ENCODE measurements at places on chromosomes 11 and 22.

- no peaks in the 10 kb centered on the region for H3K36me3 ChIP-seq
- no peaks in the 10 kb centered on the region for H3K27me3 ChIP-seq
- no peak for DNase-seq
- H3K4me1 ChIP-seq = no peaks in the 10 kb centered on the region
- no peak overlapping the region for H3K27ac ChIP-seq
Measured at GRCh38 chr11:38446336-38446735, 1848.3 kb upstream of the RAG2 start.

DNA sequence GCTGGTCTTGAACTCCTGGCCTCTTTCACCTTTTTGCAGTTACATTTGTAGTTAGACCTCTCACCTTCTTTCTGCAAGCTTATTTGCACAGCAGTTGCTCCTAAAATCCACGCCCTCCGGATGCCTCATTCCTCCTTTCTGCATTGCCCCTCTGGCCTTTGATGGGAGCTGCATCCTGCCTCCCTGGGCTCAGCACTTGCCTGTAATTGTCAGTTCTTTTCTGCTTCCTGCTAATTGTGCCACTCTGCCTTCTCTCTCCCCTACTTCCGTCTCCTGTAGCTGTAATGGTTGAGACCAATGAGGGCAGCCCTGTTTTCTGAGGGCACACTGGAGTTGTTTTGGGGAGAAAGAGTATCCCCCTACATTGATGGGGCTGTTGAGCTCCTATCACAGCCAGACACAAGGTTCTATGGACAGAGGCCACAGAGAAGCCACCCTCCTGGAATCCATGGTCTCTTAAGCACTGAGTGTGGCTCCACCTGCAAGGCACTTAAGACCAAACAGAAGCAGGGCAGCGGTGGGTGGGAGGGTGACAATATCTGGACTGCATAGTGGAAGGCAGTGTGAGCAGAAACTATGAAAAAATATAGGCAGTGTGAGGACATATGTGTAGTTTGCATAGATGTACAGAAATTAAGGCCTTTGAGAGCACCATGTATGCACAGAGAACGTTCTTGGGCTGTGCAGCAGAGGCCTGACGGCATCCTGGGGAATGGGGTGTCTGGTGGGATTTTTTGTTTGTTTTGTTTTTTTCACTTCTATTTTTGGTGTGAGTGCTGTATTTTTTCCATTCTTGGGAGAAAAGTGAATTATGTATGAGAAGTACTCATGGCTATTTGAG lies 30.5 kb downstream of the YDJC start:
- DNase-seq = no peak
- H3K4me1 ChIP-seq = peaks cover 23% of the 10 kb centered on the region
- peaks cover 3% of the 10 kb centered on the region for H3K36me3 ChIP-seq
- H3K27ac ChIP-seq = no peak overlapping the region
- no peaks in the 10 kb centered on the region for H3K27me3 ChIP-seq
- no peak overlapping the region for H3K4me3 ChIP-seq

- peaks cover 5% of the 10 kb centered on the region for H3K4me1 ChIP-seq
- no peak for DNase-seq
- no peak overlapping the region for H3K4me3 ChIP-seq
- H3K36me3 ChIP-seq = no peaks in the 10 kb centered on the region
- no peaks in the 10 kb centered on the region for H3K27me3 ChIP-seq
- no peak overlapping the region for H3K27ac ChIP-seq
Measured at GRCh38 chr11:68321293-68322051, 9.1 kb downstream of the LRP5 start.

DNA sequence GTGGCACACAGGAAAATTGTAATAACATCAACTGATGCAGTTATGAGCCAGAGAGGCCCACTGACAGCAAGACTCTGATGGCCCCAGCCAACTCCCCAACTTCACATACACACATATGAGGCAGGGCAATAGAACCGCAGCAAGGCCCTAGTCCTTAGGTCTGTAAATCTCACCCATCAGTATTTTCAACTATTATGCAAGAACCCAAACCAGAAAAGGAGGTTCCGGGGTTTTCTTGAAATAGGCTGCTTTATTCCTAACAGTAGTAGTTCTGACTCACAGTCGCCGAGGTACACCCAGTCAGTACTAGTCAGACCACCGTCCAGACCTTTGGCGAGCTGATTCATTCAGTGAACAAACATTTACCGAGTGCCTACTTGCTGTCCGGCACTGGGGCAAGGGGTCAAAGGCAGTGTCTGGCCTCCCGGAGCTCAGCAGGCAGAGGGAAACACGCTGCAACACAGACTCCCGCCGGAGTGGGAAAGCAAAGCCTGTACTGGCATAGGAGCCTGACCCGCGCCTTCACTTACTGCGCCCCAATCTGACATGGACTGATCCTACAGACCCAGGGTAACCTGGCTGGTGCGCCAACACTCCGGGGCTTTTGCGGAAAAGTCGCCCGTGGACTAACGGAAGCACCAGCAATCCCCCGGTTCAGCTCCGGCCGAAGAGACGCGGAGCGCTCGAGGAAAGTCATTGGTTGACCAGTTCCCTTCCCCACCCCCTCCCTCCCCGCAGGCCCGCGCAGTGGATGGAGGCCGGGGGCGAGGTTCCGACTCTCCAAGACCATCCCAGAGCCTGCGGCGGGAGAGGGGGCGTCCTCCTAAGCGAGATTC lies 1.3 kb downstream of the PLEKHA7 start:
- peak overlapping the region; percentile 71 for H3K4me3 ChIP-seq
- H3K27ac ChIP-seq = peak overlapping the region; percentile 55
- DNase-seq = no peak
- no peaks in the 10 kb centered on the region for H3K27me3 ChIP-seq
- no peaks in the 10 kb centered on the region for H3K36me3 ChIP-seq
- no peaks in the 10 kb centered on the region for H3K4me1 ChIP-seq

DNA sequence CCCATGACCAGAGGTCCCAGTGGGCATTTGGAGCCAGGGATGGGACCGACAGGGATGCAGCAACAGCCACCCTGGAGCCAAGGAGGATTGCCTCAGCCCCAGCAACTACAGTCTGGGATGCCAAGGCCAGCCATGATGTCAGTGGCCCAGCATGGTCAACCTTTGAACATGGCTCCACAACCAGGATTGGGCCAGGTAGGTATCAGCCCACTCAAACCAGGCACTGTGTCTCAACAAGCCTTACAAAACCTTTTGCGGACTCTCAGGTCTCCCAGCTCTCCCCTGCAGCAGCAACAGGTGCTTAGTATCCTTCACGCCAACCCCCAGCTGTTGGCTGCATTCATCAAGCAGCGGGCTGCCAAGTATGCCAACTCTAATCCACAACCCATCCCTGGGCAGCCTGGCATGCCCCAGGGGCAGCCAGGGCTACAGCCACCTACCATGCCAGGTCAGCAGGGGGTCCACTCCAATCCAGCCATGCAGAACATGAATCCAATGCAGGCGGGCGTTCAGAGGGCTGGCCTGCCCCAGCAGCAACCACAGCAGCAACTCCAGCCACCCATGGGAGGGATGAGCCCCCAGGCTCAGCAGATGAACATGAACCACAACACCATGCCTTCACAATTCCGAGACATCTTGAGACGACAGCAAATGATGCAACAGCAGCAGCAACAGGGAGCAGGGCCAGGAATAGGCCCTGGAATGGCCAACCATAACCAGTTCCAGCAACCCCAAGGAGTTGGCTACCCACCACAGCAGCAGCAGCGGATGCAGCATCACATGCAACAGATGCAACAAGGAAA lies 27.3 kb upstream of the L3MBTL2 start:
- H3K4me3 ChIP-seq = no peak overlapping the region
- no peak overlapping the region for H3K27ac ChIP-seq
- no peak for DNase-seq
- peaks cover 48% of the 10 kb centered on the region for H3K36me3 ChIP-seq
- H3K27me3 ChIP-seq = no peaks in the 10 kb centered on the region

- DNase-seq = no peak
- no peak overlapping the region for H3K27ac ChIP-seq
- H3K36me3 ChIP-seq = no peaks in the 10 kb centered on the region
- H3K27me3 ChIP-seq = no peaks in the 10 kb centered on the region
- no peak overlapping the region for H3K4me3 ChIP-seq
Measured at GRCh38 chr11:18704698-18705097, 6.1 kb downstream of the TMEM86A start.

DNA sequence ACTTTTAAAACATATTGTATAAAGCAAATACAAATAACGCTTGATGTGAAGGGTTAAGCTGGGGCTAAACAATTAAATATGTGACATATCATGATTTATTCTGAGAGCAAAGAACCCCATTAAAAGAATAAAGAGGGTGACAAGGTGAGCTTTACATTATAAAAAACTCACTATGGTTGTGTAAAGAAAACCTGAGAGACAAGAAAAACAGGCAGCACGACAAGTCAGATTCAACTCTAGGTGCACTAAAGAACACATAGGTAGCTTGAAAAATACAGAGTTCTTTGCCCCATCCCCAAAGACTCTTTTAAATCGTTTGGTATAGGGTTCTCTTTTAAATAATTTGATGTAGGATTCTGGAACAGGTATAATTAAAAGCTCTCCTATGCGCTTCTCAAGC lies 63.5 kb downstream of the LUZP2 start:
- no peak overlapping the region for H3K27ac ChIP-seq
- H3K27me3 ChIP-seq = no peaks in the 10 kb centered on the region
- H3K4me3 ChIP-seq = no peak overlapping the region
- no peaks in the 10 kb centered on the region for H3K36me3 ChIP-seq
- DNase-seq = no peak

DNA sequence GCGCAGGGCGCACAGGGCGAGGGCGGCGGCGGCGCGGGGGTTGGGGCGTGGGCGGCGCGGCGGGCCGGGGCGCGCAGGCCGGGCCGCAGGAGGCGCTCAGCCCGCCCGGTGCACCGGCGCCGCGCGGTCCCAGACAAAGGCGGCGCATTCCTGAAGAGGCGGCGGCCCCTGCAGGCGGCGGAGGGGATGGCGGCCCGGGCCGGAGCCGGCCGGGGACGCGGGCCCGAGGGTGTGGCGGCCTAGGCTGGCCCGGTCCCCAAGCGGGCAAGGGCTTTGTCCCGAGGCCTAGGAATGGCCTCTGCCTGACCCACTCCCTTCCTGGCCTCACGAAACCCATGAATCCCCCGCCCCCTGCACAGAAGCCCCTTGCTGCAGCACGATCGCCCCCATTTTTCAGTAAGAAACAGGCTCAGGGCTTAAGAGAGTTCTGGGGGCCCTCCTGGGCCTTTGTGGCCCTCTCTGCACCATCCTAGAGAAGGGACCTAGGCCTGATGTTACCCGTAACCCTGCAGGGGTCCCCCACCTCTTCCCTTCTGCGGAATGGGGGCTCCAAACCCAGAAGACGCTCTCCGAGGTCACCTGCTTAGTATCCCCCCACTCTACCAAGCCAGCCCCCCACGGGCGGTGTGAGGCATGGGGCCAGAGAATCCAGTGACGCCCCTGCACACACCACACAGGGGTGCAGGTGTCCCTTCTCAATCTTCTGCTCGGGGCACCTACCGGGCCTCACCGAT lies at the start of gene RTN4R:
TSS of gene RTN4R (minus strand) at position 40 of the 734 bp plus-strand sequence. CDS start 226 bp downstream, outside the sequence.
- peaks cover 19% of the 10 kb centered on the region for H3K27me3 ChIP-seq
- H3K27ac ChIP-seq = peak within 1 kb of the TSS; percentile 62
- H3K4me1 ChIP-seq = no peaks in the 10 kb centered on the region
- peak within 1 kb of the TSS; percentile 37 for H3K4me3 ChIP-seq

GRCh38 chr11:79253280-79253679 lies 187.6 kb downstream of the TENM4 start:
- H3K36me3 ChIP-seq = no peaks in the 10 kb centered on the region
- H3K4me1 ChIP-seq = no peaks in the 10 kb centered on the region
- no peak overlapping the region for H3K27ac ChIP-seq
- no peak overlapping the region for H3K4me3 ChIP-seq
- H3K27me3 ChIP-seq = no peaks in the 10 kb centered on the region

DNA sequence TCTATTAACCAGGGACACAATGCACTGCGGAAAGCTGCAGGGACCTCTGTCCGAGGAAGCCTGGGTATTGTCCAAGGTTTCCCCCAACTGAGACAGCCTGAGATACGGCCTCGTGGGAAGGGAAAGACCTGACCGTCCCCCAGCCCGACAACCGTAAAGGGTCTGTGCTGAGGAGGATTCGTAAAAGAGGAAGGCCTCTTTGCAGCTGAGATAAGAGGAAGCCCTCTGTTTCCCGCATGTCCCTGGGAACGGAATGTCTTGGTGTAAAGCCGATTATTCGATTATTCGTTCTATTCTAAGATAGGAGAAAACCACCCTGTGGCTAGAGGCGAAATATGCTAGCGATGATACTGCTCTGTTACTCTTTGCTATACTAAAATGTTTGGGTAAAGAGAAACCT lies 5.2 kb downstream of the BET1L start:
- H3K36me3 ChIP-seq = peaks cover 3% of the 10 kb centered on the region
- H3K4me3 ChIP-seq = no peak overlapping the region
- H3K27me3 ChIP-seq = no peaks in the 10 kb centered on the region
- no peak for DNase-seq
- H3K27ac ChIP-seq = no peak overlapping the region

GRCh38 chr11:93524173-93524536 lies 19.0 kb downstream of the SMCO4 start:
- no peaks in the 10 kb centered on the region for H3K36me3 ChIP-seq
- DNase-seq = no peak
- H3K4me3 ChIP-seq = no peak overlapping the region
- no peaks in the 10 kb centered on the region for H3K27me3 ChIP-seq

- no peaks in the 10 kb centered on the region for H3K4me1 ChIP-seq
- H3K36me3 ChIP-seq = peaks cover 77% of the 10 kb centered on the region
- DNase-seq = no peak
- no peak overlapping the region for H3K27ac ChIP-seq
Measured at GRCh38 chr11:57703341-57703740, 8.7 kb downstream of the MED19 start.

DNA sequence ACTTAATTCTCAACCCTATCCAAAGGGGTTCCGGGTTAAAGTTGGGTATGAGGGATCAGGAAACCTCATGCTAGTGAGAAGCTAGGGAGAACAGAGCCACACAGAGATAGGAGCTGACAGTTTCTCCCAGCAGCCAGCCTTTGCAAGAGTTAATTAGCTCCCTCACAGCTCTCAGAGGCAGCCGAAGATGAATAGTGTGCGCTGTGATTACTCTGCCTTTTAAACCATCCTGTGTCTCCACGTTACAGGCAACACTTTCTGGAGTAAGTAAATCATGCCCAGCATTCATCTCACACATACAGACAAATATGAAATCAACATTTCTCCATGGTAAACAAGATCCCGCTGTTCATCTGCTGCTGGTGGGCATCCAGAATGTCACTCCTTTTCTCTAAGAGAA lies 429.6 kb downstream of the INSC start:
- no peak for DNase-seq
- no peaks in the 10 kb centered on the region for H3K36me3 ChIP-seq
- no peak overlapping the region for H3K27ac ChIP-seq
- H3K27me3 ChIP-seq = no peaks in the 10 kb centered on the region

GRCh38 chr11:117914991-117915618 lies 14.1 kb downstream of the TMPRSS13 start:
- no peaks in the 10 kb centered on the region for H3K27me3 ChIP-seq
- DNase-seq = no peak
- H3K36me3 ChIP-seq = no peaks in the 10 kb centered on the region
- no peak overlapping the region for H3K4me3 ChIP-seq

GRCh38 chr11:85316967-85317366 lies 310.2 kb downstream of the DLG2 start:
- no peaks in the 10 kb centered on the region for H3K4me1 ChIP-seq
- no peaks in the 10 kb centered on the region for H3K36me3 ChIP-seq
- H3K27me3 ChIP-seq = no peaks in the 10 kb centered on the region
- DNase-seq = no peak

Measured in tibial nerve (tissue), 4 donors.